ENCODE measurements at places on chromosomes 5 and 9.

GRCh38 chr9:130366888-130367550 is 77.7 kb upstream of the ASS1 start:
- no peak for DNase-seq

DNA sequence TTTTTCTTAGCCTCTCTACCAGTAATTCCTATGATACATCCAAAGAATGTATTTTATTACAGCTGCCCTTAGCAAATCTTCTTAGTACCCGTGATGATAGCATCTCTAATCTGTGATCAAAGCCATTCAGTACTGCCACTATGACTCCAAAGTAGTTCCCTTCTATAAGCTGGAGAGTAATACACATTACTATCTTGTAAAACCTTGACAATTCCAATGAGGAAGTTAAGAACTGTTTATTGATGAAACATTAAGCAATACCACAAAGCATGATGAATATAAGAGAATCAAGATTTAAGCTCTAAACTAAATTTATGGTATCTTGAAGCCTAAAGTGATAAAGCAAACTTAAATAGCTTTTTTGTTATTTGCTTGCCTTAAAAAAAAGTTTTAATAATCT is 86.1 kb downstream of the SMIM23 start:
- no peak for DNase-seq

- no peak for DNase-seq
Measured at GRCh38 chr5:7586480-7586879, 190.5 kb downstream of the ADCY2 start.

DNA sequence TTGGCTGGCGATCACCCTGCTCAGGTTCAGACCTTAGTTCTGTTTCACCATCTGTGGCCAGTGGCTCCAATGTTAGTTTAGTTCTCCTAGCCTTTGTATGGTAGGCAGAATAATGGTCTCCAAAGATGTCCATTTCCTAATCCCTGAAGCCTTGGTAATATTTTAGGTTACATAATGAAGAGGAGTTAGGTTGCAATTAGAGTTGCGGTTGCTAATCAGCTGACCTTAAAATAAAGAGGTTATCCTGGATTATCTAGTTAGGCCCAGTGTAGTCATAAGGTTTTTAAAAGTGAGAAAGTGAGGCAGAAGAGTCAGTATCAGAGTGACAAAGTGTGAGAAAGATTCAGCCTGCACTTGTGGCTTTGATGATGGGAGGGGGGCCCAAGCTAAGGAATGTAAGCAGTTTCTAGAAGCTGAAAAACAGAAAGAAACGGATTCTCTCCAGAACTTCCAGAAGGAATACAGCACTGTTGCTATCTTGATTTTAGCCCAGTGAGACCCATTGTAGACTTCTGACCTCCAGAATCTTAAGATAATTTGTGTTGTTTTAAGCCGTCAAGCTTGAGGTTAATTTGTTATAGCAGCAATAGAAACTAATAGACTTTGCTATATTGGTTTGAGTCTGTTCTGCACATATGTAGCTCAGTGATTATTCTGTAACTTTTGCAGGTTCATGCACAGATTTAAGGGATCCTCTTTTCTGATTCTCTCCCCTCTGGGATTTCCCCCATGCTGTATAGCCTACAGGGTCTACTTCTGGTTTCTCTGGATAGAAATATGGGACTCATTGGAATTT is 21.6 kb downstream of the LNPEP start:
- no peak for DNase-seq

DNA sequence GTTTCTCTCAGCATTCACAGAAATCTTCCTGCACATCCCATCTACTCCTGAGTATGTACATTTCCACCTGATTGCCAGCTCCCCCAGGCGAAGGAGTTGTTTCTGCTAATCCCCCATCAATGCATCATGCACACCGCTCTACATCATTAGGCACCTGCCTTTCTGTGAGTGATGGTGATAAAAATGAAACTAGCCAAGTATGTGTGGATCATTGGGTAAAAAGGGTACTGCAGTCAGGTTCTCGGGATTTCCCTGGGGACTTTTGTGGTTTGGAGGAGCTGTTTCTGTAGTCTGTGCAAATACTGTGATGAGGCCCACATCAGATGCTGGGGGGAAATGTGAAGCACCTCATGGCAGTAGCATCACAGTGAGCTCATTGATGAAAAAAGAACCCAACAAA is 30.4 kb downstream of the CAMK4 start:
- no peak for DNase-seq

- no peak for DNase-seq
Measured at GRCh38 chr5:6274846-6275543, 103.4 kb downstream of the MED10 start.

- no peak for DNase-seq
Measured at GRCh38 chr5:83718936-83719495, 1.6 kb downstream of the HAPLN1 start.

GRCh38 chr5:87899721-87900131 is 368.9 kb downstream of the TMEM161B start:
- DNase-seq = no peak

- no peak for DNase-seq
Measured at GRCh38 chr5:33855396-33855795, 36.4 kb downstream of the ADAMTS12 start.

- DNase-seq = no peak
Measured at GRCh38 chr5:99866740-99867139, 668.4 kb upstream of the FAM174A start.

DNA sequence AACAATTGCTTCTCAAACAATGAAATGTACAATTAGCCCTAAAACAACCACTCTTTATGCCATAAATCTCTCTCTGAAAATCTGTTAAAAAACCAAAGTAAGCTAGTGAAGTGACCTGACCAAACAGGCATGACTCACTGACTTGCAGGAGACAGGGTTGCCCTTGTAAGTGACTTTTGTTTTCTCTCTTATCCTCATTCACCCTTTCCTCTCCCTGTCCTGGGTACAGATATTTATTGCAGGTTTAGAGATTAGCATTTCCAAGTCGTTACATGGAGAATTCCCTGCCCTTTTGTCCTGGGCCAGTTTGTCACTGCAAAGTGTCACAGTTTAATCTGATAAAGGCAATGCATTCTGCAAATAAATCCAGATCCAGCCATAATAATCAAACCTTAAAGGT is 484.2 kb downstream of the IRX1 start:
- DNase-seq = no peak

- no peak for DNase-seq
Measured at GRCh38 chr9:95772320-95773052, 103.0 kb upstream of the ERCC6L2 start.

- no peak for DNase-seq
Measured at GRCh38 chr9:34578241-34579103, 11.1 kb downstream of the CNTFR start.

DNA sequence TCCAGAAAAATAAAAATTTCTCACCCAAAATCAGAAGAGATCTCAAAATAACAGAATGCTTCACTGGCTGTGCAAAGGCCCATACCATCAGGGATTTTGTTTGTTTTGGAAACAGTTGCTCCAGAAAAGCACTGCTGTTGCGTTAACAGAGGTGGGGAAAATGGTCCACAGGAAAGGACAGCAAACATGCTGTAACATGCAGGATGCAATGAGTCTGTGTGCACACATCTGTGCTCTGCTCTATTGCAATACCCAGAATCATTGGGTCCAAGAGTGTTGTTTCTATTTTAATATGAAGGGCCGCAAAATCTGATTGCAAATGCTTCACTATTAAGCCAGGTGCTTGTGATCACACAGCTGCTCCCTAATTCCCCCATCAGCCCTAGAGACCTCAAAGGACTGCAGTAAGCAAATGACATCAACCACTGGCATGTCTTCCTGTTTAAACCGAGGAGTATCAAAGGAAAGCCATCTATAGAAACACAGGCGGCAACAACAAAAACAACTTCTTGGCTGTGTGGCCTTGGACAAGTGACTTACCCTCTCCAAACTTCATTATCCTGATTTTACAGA is 141.0 kb downstream of the DCP2 start:
- no peak for DNase-seq

DNA sequence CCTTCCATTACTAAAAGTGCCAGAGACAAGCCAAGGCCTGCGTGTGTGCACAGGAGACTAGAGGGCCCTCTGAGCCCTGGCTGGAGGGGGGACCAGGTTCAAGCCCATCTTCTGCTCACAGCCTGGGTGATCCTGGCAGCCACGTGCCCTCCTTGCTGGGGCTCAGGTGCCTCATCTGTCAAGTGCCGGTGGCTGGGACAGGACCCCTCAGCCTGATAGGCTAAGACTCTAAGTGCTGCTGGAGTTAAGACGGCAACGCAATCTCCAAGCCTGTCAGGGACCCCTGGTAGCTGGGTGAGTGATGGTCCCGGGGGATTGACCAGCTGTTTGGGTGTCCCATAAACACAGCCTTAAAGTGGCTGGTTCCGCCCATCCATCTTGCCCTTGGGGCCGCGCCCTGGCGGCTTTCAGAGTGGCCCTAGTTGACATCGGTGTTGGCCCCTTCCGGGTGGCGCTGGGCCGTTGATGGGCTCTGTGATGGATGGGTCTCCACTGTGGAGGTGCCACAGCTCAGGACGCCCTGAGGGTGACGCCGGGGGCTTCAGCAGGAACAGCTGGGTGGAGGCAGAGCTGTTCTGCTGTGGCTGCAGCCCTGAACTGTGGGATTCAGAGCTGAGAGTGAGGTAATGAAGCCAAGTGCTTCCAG is 136.2 kb downstream of the BARX1 start:
- DNase-seq = no peak

DNA sequence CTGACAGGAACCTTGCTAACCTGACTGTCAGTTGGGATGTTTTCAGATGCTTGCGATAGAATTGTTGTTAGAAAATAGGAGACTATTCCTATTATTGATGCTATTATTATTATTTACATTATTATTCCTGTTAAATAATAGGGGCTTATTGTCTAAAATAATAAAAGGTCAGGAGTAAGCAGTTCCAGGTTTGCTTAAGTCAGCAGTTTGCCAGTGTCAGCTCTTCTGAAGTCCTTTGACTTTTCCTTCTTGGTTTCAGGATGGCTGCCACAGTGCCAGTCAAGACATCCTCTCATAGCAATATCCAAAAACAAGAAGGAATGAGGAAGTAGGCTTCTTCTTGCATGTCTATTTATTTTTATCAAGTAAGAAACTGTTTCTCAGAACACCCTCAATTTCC is 141.7 kb upstream of the MARCHF11 start:
- no peak for DNase-seq

DNA sequence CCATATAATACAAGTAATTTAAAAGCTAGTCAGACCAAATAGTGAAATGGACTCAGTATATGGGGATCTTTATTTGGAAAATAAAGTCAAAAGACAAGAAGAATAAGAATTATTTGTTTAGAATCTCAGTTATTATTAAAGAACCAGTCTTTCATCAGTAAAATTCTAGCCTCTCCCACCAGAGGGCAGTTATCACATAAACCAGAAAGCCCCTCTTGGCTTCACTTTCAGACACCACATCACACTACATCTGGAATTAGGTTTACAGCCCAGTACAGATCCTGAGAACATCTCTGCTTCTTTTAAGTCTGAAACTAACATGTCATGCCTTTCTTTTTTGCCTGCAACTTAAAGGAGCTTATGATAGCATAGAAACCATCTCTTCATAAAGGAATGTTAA is 12.2 kb upstream of the HSPB3 start:
- DNase-seq = peak; percentile 38

DNA sequence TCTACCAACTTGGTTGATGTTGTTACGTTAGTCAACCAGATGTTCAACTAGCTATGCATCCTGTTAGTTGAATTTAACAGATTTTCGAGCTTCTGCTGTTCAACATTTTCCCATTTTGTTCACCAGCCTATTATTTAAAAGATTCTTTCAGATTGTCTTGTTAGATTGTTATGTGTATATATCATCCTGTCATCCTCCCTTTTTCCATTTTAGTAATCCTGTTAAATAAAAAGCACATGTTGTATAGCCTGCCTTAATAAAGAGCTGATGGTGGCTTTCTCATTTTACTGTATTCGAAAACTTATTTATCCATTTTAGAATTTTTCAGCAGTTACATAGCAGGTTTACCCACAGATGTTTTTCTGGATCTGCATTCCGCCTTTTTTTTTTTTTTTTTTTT is 4.3 kb downstream of the TMEFF1 start:
- peak; percentile 14 for DNase-seq

- no peak for DNase-seq
Measured at GRCh38 chr9:9319007-9319406, 1293.8 kb downstream of the PTPRD start.

DNA sequence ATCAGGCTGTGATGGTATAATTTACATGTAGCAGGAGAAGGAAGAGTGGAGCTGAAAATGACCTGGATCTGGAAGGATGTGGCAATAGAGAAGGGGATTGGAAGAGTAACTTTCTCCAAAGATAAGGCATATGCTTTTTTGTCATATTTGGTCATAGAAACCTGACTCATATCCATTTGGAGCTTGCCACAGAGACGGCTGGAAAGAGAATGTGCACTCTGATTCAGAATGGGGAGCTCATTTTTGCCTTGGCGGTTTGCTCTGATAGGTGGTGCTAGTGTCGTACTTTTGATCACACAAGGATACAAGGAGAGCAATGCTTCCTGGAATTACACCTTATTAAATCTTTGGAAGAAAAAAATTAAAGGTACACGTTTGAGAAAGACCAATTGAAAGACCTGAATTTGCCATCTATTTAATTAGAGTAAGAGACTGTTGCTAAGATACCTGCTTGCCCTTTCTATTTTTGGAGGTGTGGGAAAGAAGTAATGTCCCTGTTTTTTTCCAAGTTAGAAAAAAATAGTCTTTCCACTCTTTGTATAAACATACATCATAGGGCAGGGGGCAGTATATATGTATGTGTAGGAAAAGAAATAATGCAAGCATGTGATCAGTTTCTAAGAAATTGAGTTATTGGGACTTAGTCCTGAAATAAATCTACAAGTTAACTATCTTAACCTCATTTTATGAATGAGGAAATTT is 5.4 kb downstream of the LSM11 start:
- no peak for DNase-seq

- peak; percentile 67 for DNase-seq
Measured at GRCh38 chr5:124740991-124741583, 5.4 kb downstream of the ZNF608 start.

GRCh38 chr9:137705906-137706305 is 87.1 kb downstream of the EHMT1 start:
- no peak for DNase-seq

DNA sequence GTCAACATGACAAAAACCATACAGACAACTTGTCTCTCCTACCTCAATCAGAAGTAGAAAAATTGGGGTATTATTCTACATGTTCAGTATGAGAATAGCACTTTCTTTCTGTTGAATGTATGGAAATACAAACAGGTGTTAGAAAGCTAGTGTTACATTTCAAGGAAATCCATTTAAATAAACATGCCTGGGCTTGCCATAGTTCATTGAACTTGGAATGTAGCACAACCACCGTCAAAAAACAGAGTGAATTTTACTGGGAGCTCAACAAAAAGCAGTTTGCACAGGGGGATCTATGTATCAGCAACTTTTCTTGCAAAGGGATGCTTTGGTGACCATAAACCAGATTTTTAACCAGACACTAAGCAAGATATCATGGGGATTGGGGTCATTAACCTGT is 307.9 kb upstream of the SMARCA2 start:
- DNase-seq = no peak
